ENCODE measurements at places on chromosomes 6 and 20.

DNA sequence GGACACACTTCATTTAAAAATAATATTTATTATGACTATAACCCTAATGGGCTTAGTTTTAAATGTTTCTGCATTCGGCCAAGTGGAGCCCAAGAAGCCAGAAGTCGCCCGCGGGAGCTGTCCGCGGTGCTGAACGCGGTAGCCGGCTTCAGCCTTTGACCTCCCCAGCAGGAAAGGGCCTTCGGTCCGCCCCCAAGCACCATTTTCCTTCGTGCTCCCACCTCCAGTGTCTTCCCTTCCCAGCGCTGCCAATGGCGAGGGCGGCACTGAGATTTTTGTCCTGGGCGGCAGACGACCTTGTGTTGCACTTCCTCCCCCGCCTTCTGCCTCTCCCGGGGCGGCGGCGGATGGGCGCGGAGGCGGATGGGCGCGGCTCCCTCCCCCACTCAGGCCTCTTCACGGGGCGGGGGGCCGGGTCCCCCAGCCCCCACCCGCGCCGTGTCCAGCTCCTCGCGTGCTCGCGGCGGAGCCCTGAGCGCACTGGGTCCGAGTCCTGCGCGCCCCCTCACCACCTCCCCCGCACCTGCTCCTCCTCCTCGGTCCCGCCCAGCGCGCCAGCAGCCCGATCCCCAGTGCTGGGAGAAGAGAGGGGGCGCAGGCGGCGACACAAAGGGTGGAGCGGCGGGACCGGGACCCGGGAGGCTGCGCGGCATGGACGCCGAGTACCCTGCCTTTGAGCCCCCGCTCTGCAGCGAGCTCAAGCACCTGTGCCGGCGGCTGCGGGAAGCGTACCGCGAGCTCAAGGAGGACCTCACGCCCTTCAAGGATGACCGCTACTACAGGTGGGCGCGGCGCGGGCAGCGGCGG, 23.6 kb upstream of the TMEM181 start:
- peak; percentile 72 for DNase-seq

GRCh38 chr20:37562695-37563480, 35.2 kb upstream of the BLCAP start:
- no peak for DNase-seq

DNA sequence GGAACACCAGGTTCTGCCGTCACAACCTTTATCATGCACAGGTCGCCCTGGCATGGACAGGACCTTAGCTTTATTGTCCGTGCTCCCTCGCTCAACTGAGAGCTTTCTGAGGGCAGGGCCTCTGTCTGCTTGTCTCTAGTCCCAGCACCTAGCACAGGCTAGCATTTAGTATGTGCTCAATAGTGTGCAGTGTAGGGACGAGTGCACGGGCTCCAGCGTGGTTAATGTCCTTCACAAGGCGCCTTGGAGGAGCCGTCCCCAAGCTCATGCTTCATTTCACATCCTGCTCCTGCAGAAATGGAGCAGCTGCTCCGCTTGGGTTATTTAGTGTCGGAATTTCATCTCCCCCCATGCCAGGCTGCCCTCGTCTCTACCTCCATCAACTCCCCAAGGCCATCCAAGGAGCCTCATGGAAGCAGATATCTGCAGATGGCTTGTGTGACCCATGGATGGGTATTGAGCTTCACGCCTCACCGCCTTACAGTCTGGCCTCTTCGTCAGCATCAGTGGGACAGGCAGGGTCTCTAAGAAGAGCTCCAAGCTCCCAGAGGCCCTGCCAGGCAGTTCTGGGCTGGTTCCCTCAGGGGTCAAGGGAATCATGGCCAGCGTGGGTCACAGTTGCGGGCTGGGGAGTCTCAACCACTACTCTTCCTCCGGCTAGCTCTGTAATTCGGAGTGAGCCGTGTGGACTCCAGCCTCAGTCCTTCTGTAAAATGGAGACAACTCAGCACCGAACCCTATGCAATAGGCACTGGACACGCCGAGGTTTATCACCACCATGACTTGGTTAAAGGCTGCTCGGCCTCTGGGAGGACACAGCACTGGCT, 60.8 kb upstream of the APCDD1L start:
- DNase-seq, result no peak

GRCh38 chr6:69096681-69097080, 461.6 kb downstream of the ADGRB3 start:
- DNase-seq, result no peak

DNA sequence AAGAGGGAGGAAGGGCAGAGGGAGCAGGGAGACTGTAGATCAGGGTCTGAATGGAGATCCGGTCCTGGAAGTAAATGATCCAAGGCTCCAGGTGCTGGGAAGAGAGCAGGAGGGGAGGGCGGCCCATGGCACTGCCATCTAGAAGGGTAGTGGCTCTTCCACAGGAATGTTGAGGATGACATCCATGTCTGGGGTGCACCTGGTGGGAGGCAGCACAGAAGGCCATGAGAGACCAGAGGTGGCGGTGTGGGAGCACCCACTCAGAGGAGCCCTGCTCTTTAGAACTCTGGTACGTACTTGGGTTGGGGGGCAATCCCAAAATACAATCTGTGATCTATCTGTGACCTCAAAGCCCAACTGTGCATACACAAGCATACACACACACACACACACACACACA, 13.5 kb downstream of the DEFB132 start:
- no peak for DNase-seq

- DNase-seq, result no peak
Measured at GRCh38 chr20:35431621-35432429, 6.2 kb downstream of the GDF5 start.

DNA sequence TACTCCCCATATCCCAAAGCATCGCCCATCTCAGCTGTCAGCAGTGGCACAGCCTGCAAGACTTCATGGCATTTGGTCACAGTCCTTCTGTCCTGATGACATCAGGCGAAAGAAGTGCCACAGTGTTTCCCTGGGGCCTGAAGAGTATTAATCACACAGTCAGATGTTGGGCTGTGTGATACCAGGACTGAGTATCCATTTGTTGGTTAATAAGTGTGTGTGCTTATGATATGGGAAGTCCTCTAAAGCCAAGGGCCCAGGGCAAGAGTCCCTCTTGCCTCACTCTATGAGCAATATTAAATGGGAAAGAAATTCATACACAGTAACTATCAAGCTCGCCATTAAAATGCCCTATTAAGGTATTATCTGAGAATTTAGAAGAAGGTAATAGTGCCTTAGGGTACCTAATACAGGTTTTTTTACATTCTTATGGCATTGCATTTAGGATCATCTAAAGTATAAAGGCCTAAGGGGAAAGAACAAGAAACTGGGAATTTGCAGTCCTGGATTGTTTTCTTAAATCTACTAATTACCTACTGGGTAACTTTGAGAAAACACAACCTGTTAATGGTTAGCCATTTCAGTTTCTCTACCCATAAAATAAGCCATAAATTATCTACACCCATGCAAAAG, 204.1 kb upstream of the PREP start:
- no peak for DNase-seq

GRCh38 chr6:520820-521219, 129.3 kb downstream of the IRF4 start:
- no peak for DNase-seq

GRCh38 chr6:42162384-42162783, 10.8 kb upstream of the GUCA1A start:
- no peak for DNase-seq

DNA sequence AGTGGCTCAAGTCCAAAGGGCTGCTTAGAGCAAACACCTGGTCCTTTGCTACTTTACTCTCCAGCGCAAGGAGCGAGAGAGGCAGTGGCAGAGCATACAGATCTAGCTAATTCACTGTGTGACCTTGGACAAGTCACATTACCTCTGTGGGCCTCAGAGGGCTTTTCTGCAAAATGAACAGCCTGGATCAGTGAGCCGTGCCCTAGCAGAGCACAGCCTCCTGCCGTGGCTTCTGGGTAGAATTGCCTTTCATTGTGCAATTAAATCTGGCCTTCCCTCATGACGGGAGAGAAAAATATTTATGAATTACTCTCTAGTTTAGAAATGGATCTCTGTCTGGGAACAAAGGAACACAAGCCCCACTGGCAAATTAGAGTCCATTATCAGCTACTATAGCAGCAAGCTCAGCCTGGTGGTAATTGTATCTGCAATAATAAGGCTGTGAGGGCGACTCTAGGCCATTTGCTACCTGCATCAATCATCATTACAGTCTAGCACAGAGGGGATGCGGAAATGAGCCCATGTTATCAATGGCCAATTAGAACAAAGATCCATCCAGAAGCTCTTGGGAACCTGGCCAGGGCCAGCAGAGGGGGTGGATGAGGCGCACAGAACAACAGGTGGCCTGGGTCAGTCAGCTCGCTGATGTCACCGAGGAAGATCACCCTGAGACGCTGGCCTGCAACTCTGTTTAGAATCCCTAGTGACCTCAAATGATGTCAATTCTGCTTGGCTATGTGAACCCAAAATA, 114.2 kb upstream of the LY86 start:
- no peak for DNase-seq

DNA sequence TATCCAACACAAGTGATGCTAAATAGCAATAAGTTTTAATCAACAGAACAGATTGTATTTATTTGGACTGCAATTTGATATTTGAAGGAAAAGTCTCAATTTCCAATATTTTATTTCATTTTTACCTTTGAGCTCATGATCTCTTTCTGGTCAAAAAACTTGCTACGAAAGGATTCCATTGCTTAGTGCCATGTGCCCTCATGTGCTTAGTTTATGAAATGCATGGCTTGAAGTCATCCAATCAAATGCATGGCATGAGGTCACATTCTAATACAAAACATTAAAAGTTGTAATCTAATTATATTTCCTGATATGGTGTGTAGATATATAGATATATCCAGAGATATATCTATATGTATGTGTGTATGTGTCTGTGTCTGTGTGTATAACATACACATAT, 321.2 kb upstream of the ADGRB3 start:
- DNase-seq, result no peak

- DNase-seq, result no peak
Measured at GRCh38 chr6:169044381-169045230, 209.0 kb downstream of the THBS2 start.

GRCh38 chr6:18425218-18425617, 38.1 kb downstream of the RNF144B start:
- DNase-seq, result no peak

- DNase-seq, result no peak
Measured at GRCh38 chr6:34341481-34341971, 50.9 kb downstream of the NUDT3 start.

DNA sequence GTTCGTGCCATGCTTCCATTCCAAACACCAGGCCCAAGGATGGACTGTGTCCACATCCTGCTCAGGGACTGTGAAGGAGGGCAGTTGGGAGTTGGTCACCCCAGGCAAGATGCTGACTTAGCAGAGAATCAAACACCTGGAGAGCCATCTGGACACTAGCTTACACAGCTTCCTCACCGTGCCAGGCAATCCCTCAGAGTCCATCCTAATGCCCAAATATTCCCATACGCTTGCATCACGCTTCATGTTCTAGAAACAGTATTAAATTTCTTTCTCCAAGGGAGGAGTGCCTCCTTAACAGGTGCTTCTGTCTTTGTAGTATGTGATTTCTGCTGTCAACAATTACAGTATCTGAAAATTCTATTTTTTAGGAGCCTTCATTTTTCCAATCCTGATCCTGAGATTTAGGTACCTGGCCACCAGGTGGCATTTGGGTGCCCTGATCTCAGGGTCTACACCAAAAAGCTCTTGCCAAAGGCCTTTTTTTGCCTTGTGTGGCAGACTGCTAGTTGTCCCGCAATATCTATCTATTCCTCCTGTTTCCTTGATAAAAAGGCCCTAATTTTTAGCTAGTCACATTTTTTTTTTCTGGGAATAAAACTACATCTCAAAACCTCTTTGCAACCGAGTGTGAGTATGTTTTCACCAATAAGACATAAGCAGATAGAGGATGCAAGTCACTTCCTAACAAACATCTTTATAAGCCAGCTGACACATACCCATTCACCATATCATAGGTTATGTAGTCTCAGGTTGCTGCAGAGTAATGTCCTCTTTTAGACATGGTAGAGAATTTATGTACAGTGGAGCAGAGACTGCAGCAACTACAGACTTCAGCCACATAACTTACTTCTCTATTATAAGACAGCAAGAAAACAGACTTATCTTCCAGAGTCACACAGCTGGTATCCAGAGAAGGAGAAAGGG, 85.0 kb downstream of the PREP start:
- no peak for DNase-seq

- DNase-seq, result no peak
Measured at GRCh38 chr6:8113131-8113654, 10.8 kb upstream of the EEF1E1 start.

DNA sequence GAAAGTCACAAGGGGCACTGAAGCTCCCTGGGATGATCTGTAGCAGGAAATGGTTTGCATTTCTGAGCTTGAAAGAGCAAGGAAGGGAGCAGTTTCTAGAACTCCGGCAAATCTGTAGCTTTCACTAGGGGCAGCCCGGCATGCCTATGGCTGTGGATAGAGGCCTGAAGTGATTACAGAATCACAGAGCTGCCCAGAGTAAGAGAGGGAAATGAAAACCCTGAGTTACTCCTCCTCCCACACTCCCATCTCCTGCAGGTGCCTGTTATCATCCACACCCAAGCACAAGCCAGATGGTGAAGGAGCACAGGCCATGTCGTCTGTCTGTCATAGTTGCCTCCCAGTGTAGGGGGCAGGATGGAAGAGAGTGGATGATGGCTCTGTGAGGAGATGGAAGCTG, 37.1 kb downstream of the HLA-F start:
- no peak for DNase-seq

DNA sequence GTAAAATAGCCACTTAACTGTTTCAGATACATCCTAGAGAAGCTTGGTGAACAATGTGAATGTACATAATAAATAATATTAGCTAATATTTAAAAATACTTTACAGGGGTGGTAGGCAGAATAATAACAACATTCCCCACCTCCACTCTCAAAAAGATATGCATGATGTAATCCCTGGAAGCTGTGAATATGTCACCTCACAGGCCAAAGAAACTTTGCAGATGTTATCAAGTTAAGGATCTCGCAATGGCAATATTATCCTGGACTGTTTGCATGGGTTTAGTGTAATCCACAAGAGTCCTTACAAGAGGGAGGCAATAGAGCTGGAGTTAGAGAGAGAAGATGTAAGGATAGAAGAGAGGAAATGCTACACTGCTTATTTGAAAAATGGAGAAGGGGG, 7.0 kb upstream of the PTPRK start:
- no peak for DNase-seq

- DNase-seq, result no peak
Measured at GRCh38 chr6:55536391-55536956, 42.5 kb downstream of the HMGCLL1 start.

DNA sequence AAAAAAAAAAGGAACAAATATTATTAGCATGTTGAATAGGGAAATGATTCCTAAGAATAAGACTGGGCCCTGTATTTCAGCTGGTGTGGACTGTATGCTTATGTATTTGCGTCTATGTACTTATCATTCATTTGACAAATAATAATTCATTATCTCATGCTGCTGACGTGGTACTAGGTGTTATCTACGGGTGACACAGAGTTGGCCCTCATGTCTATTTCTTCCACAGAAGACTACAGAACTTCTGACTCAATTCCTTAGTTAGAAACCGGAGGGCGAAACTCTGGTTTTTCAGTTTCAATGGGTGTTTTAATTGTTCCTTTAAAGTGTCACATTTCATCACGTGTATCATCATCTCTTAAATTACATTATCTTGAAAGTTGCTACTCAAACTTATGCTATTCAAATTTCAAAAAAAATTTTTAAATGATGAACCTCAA, 305.9 kb downstream of the CLIC5 start:
- no peak for DNase-seq

All from germinal center (tissue), 1 donor.